Activated T-cell treated with anti-CD3 and anti-CD28 coated beads, Interleukin-2, amount 50 U/mL, for 1 hour (primary cell): ENCODE measurements at places on chromosomes 3 and 15.

- DNase-seq: no peak
Measured at GRCh38 chr3:3201611-3202010, 22.1 kb upstream of the CRBN start.

GRCh38 chr3:102259663-102260062 lies 175.2 kb upstream of the ZPLD1 start:
- DNase-seq: no peak

DNA sequence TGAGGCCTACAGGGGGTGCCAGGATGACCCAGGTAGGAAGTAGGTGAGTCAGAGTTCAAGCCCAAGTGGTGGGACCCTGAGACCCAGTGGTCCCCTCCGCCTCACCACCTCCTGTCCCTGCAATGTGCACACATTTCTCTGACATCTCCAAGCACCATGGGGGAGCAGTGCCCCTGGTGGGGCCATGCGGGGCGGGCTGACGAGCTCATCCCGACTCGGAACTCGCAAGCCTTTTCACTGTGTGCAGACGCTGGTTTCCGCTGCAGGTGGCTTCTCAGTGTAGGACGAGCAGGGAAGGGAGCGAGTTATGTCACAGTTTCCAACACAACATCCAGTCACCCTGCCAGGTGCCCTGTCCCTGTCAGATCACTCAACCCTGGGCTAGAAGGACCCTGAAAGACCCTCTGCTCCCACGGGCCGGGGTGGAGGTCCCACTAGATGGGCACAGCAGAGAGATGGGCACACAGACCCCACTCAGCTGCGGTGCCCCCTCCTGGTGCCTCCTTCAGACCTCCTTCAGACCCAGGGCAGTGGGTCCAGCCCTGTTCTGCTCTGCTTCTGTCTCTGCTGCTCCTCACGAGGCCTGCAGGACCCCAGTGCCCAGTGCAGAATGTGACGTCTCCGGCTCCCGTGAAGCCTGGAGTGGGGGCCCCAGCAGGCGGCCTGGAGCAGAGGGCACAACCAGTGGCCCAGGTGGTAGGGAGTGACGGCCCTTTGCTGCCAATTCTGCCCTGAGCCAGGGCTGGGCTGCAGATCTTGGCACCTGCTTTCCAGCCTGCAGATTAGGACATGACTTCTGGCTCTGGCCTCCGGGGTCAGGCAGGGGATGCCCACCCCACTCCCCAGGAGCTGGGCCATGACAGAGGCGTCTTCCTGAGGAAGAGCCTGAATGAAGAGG lies 102.0 kb upstream of the RPL32 start:
- no peak for DNase-seq

DNA sequence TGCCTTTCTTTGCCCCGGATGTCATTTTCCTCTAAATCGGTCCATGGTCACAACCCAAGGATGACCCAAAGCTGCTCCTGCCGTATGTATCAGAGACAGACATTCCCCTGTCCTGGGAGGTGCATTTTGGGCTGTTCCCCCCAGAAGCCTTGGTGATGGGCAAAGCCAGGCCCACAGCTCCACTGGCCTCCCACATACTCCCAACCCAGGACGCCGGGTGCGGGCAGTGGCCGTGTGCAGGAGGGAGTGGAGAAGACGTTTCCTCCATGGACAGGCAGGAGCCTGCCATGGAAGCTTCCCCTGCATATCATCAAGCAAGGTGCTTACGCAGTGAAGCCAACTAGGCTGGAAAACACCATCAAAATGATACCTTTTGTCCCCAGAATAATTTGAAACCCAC lies 175.0 kb downstream of the ATP10A start:
- DNase-seq: no peak
